ENCODE measurements at places on chromosomes 6 and 20.
A peak's percentile ranks its signal among the peaks of the same experiment; 100 is the strongest.

GRCh38 chr20:64156136-64156885 lies 7.9 kb upstream of the MYT1 start:
- no peak for DNase-seq

DNA sequence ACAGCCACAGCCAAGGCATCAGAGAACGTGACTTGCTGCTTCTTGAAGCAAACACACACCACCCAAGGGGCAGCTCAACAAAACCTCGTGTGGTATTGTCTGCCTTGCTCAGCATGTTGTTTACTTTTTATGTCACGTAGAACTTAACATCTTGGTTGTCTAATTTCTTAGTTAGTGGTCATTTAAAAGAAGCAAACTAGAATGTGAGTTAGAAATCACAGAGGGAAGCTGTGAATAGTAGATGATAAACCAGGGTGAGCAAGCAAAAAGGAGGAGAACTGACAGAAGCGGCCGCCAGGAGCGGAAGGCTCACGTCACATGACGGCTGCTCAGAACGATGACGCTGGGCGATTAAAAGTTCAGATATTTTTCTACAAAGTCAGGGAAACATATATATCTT lies 51.5 kb upstream of the KIF25 start:
- no peak for DNase-seq

DNA sequence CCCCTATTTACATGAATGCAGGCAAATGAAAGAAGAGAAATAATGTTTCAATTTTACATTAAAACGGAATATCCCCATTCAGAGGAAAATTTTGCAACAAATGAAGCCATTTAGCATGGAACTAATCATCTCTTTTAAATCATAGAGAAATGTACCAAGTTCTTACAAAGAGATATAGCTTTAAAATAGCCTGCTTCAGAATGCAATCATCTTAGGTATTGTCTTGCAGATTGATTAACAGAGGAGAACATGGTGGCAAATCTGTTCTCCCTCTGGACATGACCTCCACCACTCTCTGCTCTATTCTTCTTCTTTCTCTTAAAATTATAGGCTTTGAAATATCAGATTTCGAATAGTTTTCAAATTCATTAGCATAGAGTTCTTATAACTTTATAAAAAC lies 155.7 kb upstream of the DTNBP1 start:
- no peak for DNase-seq

DNA sequence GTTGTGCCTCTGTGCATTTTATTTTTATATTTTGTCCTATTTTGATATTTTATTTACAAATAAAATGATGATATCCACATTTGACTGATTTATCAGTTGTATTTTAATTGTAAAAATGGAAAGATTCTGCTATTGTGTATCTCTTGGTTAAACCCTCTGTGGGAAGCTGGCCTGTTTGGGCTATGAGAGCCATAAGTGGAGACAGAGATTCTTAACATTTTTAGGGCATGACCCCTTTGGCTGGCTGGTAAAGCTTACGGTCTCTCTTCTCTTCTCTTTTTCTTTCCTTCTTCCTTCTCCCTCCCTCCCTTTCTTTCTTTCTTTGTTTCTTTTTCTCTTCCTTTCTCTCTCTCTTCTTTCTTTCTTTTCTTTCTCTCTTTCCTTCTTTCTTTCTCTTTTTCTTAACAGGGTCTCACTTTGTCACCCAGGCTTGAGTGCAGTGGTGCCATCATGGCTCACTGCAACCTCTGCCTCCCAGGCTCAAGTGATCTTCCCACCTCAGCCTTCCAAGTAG lies 172.3 kb upstream of the CDYL start:
- DNase-seq, result peak; percentile 68

- no peak for DNase-seq
Observed at GRCh38 chr6:158646023-158646910, 1.7 kb upstream of the DYNLT1 start.

DNA sequence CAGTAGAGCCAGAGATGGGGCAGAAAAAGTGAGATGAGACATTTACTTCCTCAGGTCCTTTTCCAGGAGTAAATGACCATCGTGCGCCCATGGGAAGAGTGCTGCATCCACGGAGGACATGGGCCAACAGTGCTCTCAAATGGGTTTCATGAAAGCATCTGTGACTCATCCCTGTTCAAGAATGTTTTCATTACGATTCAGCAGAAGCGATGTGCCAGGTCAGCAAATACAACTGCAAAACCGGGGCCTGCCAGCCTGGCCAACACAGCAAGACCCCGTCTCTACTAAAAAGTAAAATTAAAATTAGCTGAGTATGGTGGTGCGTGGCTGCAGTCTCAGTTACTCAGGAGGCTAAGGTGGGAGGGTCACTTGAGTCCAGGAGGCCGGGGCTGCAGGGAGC lies 125.1 kb downstream of the LY86 start:
- DNase-seq, result peak; percentile 87

DNA sequence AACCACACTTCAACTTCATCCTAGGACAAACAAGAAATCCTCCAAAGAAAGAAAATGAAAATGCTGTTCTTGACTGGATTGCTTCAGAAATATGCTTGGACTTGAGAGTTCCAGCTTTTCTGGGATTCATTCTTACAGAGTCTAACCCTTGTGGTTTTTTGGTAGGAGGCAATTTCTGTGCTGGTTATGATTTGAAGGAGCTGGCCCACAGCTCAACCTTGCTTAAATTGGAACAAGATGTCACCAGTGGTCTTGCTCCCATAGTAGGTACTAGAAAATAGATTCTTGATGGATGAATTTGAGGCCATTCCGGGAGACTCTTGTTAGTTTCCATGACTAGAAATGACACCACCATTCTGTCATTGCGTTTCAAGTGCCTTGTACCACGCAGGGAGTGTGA lies 54.3 kb upstream of the BMP6 start:
- peak; percentile 60 for DNase-seq

GRCh38 chr20:8842525-8842924 lies 226.4 kb upstream of the PLCB4 start:
- no peak for DNase-seq

DNA sequence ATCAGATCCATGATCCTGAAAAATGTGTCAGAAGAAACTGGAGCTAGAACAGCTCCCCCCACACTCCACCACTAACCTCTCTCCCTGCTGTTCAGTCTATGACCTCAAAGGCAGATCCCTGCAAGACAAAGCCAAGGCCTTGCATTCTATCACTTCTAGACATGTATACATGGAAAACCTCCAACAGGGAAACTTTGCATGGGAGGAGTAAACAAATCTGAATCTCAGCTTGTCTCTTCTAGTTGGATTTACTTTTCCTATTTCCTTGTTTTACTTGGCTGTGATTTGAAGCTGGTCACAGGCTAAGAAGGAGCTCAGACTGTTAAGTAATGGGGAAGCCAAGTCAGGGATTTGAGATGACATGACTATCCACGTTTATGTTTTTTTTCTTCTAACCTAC lies 456.8 kb upstream of the CHD6 start:
- DNase-seq, result no peak

All from fibroblast of skin of back (primary cell).